ENCODE measurements at places on chromosomes 12 and 14.

DNA sequence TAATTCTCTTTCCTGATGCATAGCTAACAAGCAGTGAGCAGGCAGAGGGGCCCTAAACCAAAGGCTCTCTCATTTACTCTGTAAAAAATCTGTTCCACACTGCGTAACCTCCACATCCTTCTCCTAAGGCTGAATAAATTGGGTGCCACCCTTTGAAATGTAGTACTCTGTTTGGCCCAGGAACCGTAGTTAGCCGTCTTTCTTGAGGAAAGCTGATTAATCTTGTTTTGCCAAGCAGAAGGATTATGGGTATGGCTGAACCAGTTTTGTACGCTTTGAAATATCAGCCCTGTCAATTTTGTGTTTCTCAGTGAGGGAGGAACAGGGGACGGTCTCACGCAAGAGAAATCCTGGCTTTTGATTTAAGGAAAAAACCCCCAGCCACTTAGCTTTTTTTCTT lies 19.7 kb downstream of the EML1 start:
- no peak for DNase-seq

DNA sequence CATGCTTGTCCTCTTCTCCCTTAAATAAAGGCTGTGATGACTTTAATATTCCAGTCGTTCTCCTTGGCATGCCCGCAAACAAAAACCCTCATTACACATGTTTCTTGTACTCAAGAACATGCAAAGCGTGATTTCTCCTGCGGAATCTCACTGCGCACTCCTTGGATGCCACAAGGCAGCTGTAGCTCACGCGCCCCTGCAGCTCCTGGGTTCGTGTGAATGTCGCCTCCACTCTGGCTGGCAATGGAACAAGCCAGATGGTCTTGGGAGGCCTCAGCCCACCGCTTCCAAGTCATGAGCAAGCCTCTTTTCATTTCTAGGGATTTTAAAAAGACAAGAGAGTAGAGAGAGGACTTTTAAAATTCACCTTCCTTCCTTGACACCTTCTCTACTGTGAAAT lies 403.8 kb downstream of the PCNX1 start:
- DNase-seq, result no peak

DNA sequence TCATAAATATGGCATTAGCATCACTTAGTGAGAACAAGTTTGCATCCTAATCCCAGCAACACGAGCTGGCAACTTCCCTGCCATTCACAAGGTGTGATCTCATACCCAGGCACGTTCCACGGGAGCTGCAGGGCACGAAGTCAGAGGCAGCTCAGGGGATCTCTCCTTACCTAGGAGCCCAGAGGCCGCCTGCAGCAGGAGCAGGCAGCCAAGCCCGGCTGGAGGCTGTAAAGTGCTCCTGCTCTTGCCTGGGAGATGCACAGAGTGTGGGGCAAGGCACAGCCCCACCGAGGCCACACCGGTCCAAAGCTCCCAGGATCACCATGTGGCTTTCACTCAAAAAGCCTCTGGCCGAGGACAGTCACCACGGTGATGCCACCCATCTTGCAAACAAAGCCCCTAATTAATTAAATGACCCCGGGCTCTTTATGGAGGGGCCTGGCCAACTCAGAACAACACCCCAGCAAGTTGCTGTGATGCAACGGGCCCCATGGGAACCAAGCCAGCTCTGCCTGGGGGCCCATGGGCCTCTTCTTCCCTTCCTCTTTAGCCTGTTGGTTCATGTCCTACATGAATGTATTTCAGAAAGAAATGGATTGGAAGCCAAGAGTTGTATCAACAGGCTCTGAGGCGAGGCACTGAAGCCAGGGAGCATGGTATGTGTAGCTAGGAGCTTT lies 26.5 kb downstream of the NUAK1 start:
- peak; percentile 13 for DNase-seq

DNA sequence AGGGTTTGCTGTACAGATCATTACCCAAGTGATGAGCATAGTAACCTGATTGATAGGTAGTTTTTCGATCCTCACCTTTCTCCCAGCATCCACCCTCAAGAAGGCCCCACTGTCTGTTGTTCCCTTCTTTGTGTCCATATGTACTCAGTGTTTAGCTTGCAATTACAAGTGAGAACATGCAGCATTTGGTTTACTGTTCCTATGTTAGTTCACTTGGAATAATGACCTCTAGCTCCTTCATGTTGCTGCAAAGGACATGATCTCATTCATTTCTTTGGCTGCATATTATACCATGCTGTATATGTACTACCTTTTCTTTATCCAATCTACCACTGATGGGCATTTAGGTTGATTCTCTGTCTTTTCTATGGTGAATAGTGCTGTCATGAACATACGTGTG lies 181.6 kb upstream of the FOXG1 start:
- no peak for DNase-seq

DNA sequence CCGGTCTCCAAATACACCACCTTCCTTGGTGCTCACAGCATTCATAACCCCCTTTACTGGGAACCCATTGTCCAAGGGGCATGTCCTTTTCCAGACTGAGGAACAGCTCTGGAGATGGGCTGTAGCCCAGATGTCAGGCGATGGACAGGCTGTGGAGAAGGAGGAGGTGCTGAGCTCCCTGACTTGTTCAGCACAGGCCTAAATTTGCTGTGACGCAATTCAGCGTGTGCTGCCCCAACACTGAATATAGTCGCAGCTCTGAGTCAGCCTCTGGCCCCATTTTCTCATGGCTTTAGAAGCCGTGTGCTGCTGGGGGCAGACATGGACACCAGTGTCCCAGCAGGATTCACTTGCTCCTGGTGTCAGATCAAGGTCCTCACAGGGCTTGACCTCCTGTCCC lies 269.1 kb downstream of the EMP1 start:
- DNase-seq, result peak; percentile 62

DNA sequence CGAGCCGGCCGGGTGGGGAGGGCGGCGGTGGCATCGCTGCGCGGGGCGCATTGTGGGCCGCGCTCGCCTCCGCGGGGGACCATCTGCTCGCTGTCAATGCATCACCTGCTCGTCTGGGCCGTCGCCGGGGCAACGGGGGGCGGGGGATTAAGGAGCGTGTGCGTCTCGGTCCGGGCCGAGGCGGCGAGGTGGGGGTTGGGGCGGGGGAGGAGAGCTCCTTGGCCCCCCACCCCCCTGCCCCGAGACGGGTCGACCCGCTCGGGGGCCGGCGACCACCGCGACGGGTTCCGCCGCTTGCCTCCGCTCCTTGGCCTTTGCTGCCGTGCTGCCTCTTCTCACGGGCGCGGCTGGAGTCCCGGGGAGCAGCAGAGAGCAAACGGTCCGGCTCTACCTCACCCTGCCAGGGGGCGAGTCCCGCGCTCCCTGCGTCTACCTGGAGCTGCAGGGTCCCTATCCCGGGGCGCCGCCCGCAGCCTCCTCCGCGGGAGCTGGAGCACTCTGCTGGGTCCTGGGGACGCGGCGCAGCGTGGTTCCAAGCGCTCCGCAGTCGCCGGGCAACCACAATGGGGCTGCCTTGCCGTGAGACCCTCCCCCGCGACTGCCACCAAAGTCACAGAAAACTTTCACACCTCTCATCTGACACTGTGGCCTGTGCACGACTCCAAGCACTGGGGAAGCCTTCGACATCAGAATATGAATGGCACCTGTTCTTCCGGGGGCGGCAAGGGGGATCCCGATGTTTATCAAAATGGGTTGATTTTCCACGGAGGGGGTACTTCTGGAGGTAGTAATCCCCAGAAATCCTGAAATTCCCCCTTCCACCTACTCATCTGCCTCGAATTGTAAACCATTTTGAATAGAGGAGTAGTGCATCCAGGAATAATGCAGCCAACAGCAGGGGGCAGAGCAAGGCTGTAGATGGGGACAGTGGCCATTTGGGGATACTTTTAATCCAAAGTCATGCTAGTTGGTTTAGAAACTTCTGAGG lies at the start of gene C12orf42:
TSS of gene C12orf42 (minus strand) at position 500 of the 988 bp plus-strand sequence. CDS start 17,542 bp downstream, outside the sequence.
- DNase-seq, result peak; percentile 61

GRCh38 chr14:31196839-31197492 lies 10.6 kb downstream of the HECTD1 start:
- no peak for DNase-seq

DNA sequence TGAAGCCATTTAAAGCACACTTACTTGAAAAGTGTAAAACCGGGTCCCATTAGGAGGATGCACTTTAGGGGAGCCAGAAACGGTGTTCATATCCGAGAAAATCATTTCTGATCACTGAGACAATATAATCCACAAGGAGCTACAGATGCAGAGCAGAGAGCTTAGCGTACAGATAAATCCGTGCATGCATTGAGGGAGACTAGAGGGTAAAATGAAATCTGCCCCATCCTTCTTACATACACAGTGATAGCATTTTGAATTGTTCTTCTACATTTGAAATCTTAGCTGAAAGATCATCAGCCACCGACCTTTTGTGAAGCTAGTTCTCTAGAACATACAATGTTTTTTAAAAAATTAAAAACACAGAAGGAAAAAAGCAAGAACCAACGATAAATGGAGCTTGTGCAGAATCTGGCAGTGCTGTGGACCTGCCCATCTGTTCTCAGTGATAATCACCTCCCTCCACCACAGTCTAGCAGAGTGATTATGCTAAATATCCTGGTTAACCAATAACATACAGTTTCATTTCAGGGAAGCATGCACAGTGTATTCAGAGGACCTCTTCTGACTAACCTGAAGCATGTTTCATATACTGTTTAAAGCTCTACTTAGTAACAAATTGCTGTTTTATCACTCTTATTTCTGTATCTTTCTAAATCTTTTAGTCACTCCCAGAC lies 161.1 kb downstream of the PPFIA2 start:
- DNase-seq, result no peak

- peak; percentile 47 for DNase-seq
Observed at GRCh38 chr14:69287098-69288010, 27.4 kb downstream of the GALNT16 start.

GRCh38 chr14:104293851-104294627 lies 155.7 kb downstream of the KIF26A start:
- no peak for DNase-seq

DNA sequence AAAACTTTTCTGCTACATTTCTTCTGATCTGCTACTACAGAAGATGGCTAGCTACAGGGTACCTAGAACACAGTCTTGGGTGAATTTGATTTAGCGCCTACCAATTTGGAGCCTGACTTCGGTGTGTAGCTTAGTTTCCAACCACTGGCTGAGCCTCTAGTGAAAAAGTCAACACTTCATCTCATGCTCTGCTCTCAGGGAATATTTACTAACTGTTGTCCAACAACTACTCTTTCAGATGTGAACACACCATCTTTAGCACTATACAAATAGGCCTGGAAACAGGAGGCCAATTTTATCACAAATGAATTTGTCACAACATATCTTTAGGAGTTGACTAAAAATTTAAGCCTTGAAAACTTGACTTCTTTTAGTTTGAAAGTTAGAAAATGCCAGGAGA lies 167.9 kb downstream of the NELL2 start:
- no peak for DNase-seq

DNA sequence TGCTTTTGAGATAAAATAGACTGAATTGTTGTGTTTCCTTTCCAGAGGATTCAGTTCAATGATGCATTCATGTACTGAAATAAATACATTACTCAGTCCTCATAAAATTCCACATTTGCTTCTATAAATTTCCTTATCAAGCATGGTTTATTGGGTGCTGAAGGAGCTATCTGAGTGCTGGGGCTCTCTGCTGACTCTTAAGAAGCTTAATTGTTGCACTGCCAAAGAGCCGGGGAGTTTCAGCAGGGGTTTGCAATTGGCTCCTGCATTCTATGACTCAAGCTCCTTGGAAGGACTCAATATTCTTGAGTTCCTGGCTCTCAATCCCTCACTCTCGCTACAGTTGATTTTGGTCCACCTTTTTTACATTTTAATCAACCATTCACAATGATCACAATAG lies 69.8 kb upstream of the PYGL start:
- DNase-seq, result peak; percentile 82

- DNase-seq, result no peak
Observed at GRCh38 chr12:22256041-22256441, 78.5 kb downstream of the ST8SIA1 start.

GRCh38 chr14:92589213-92589852 lies 75.8 kb downstream of the RIN3 start:
- peak; percentile 30 for DNase-seq

DNA sequence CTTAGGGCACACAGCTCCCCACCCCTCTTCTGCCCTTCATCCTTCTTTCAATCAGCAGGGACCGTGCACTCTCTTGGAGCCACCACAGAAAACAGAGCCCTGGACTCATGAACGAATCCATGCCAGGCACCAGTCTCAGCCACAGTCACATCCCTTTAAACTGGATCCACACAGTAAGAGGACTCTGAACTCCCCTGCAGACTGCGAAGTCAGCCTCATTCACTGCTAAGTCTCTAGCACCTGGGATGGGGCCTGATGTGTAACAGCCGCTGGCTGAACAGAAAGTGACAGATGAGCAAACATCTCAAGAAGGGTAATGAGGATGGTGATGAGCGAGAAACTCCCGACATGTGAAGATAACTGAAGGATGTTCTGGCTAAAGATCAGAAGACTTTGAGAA lies 45.8 kb upstream of the IQSEC3 start:
- DNase-seq, result peak; percentile 1

DNA sequence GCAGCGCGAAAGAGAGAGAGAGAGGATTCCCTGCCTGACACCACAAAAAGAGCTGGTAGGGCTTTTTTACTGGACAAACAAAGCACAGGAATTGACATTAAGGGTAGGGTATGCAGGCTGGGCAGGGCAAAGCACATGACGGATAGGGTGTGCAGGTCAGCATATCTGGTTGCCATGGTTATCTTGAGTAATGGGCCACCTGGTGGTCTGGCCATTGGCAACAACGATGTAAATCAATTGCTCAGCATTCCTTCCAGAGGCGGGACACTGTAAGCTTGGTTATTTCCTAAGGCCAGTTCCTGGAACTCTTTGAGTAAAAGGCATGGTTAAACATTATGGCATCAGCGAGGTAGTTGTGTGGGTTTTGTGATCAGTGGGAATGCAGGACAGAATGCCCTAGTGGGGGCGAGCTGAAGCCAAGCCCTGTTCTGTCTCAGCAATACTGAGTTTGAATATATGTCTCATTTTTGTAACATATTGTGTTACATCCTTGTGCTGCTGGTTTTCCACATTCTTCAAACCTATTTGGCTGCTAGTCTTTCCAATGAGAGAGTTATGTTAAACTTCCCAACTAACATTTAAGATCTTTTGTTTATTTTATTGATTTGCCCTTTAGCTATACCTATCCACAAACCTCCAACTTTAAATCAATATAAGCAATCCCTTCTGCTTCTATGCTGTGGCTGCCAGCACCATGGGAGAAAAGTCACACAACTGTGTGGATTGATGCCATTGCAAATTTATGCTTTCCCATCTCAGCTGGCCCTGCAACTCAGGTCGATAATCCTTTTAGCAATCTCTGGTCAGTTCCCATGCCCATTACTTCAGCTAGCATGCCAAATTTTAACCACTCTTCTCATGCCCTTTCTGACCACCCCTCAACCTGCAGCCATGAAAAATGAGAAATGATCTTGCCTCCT lies 396.7 kb upstream of the PDE3A start:
- no peak for DNase-seq

GRCh38 chr14:90844321-90844720 lies 28.1 kb upstream of the TTC7B start:
- DNase-seq, result no peak

GRCh38 chr12:39145175-39145999 lies 240.0 kb upstream of the CPNE8 start:
- peak; percentile 17 for DNase-seq

GRCh38 chr12:870378-870777 lies 79.1 kb downstream of the RAD52 start:
- no peak for DNase-seq

GRCh38 chr12:74401035-74401434 lies 136.6 kb upstream of the ATXN7L3B start:
- no peak for DNase-seq

Data from AG08395 (cell line).